ENCODE measurements at places on chromosomes 6 and 20. TPM values are rescaled to one million over a fixed set of nuclear protein-coding genes. Genes with fewer than 3 reads are reported as not detected.

DNA sequence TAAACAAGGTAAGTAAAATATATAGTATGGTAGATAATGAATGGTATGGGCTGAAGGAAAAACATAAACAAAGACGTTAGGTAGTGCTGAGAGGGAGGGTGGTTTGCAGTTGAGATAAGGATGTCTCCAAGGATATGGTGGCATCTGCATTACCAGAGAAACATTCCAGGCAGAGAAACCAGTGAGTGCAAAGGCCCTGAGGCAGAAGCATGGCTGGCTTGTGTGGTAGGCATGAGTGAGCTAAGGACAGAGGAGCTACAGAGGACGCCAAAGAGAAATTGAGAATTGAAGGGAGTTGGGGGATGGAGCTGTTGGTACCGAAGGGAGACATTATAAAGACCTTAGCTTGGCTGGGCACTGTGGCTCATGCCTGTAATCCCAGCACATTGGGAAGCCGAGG, 18.4 kb upstream of the TFAP2A start:
- H3K4me3 ChIP-seq: no peak overlapping the region
- peaks cover 10% of the 10 kb centered on the region for H3K4me1 ChIP-seq
- no peak overlapping the region for H3K27ac ChIP-seq
- H3K36me3 ChIP-seq: no peaks in the 10 kb centered on the region

DNA sequence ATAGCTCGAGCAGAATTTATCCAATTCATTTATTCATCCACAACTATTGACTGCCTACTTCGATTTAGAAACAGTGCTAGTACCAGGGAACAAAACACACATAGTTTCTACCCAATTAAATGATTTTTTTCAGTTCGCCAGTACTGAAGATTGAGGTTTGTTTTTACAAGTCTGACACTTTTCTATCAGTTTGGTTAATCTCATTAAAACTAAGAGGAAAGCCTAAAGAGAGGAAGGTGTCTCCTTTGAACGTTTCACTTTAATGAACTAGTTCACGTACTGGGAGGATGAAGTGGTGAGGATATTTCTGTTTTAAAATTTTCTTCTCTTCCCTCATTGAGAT, 570 bp upstream of the ANKS1A start:
- no peak for DNase-seq
- peaks cover 9% of the 10 kb centered on the region for H3K4me1 ChIP-seq
- H3K27me3 ChIP-seq: no peaks in the 10 kb centered on the region
- H3K4me3 ChIP-seq: peak overlapping the region; percentile 77

DNA sequence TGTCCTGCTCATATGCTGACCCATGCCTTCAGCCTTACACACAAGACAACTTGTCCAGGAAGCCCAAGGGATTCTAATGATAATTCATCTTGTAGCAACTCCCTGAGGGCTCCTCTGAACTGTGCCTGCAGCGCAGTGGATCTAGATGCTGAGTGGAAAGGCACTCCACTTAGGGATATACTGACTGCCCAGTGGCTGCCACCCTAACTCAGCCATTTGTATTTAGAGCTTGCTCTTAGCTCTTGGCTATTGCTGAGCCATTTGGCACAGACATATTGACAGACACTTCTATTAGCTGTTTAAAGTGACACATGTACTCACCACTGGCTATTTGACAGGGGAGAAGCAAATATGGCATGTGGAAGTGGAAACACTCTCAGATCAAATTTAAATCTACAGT, 278.3 kb upstream of the SGK1 start:
- H3K4me1 ChIP-seq: no peaks in the 10 kb centered on the region
- no peaks in the 10 kb centered on the region for H3K36me3 ChIP-seq
- no peak overlapping the region for H3K27ac ChIP-seq

DNA sequence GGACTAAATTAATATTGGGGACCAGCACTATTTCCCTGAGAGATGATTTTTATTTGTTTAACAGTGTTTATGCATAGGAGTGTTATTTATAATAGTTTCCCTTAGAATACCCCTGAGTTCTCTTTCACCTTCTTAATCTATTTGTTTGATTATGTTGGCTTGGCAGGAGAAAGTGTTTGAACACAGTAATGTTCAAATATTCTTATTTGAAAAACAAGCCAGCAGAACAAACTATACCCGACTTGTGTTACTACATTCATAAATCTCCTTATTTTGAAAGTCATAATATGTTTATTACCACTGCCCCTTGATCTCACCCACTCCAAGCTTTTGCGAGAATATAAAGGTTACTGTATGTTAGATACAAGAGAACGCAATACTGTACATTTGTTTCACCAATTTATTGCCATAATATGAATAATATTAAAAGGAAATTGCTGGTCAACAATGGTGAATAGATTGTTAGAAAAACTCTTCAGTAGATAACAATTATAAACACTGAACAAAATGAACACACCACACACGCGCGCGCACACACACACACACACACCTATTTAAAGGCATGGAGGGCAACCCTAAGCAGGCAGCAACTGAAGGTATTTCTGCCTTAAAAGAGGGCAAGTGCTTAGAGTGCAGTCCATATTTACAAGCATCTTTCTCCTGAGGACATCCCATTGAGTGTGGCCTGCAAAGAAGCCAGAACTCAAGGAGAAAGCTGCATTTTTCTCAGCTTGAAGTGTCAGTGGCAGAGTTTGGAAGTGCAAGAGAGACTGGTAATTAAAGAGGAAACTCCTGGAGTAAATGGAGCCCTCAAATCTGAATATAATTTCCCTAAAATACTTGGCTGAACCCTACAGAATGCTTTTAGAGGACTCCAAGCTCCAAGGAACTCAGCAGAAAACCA, 279.4 kb upstream of the MAN1A1 start:
- H3K27ac ChIP-seq: no peak overlapping the region
- no peak overlapping the region for H3K4me3 ChIP-seq
- no peaks in the 10 kb centered on the region for H3K4me1 ChIP-seq
- H3K27me3 ChIP-seq: no peaks in the 10 kb centered on the region
- DNase-seq: peak; percentile 38

- no peaks in the 10 kb centered on the region for H3K4me1 ChIP-seq
- H3K4me3 ChIP-seq: no peak overlapping the region
- no peaks in the 10 kb centered on the region for H3K36me3 ChIP-seq
- H3K27me3 ChIP-seq: no peaks in the 10 kb centered on the region
- H3K27ac ChIP-seq: no peak overlapping the region
Measured at GRCh38 chr20:53379833-53380120, 213.9 kb downstream of the ZNF217 start.

GRCh38 chr6:52590152-52590891, 13.5 kb upstream of the TRAM2 start:
- H3K27ac ChIP-seq: no peak overlapping the region
- H3K27me3 ChIP-seq: no peaks in the 10 kb centered on the region
- no peak for DNase-seq
- no peaks in the 10 kb centered on the region for H3K36me3 ChIP-seq
- no peak overlapping the region for H3K4me3 ChIP-seq

DNA sequence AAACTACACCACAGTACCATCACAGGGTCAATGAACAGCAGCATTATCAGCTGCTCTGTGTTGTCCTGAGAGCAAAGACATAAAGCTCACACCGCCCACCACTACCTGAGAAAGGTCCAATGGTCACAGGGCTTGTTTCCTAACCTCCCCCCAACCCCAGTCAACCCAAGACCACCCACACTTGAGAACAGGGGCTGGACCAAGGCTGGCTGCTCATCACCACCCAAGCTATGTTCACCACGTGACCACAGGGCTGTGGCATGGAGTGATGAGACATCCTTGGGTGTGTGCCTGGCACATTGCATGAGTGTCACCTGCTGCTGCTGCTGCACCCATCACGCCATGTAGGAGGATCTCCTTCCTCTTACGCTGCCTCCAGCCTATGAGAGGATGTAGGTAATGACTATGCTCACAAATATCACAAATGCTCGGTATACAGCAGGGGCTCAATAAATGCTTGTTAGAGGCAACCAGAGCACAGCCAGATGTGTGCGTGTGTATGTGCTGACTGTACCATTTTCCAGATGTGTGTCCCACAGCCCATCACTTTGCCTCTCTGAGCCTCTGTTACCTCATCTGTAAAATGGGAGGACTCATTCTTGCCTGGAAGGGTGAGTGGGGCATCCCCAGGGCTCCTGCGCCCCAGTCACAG, 23.3 kb upstream of the SIRPA start:
- no peaks in the 10 kb centered on the region for H3K27me3 ChIP-seq
- no peak for DNase-seq
- no peak overlapping the region for H3K27ac ChIP-seq
- peaks cover 5% of the 10 kb centered on the region for H3K4me1 ChIP-seq

The OR2B6 gene
- total RNA-seq: not detected

The F13A1 gene
- total RNA-seq: 11.4 TPM

The RAB44 gene
- total RNA-seq: not detected

The ABHD16B gene
- not detected for total RNA-seq

The NFATC2 gene
- total RNA-seq: 0.39 TPM
